ENCODE measurements at places on chromosomes 16 and 17. TPM values are rescaled to one million over a fixed set of nuclear protein-coding genes. Genes with fewer than 3 reads are reported as not detected.

- no peak for DNase-seq
Observed at GRCh38 chr16:22264786-22265185, 32.4 kb upstream of the POLR3E start.

Gene KRT32
- not detected for total RNA-seq

DNA sequence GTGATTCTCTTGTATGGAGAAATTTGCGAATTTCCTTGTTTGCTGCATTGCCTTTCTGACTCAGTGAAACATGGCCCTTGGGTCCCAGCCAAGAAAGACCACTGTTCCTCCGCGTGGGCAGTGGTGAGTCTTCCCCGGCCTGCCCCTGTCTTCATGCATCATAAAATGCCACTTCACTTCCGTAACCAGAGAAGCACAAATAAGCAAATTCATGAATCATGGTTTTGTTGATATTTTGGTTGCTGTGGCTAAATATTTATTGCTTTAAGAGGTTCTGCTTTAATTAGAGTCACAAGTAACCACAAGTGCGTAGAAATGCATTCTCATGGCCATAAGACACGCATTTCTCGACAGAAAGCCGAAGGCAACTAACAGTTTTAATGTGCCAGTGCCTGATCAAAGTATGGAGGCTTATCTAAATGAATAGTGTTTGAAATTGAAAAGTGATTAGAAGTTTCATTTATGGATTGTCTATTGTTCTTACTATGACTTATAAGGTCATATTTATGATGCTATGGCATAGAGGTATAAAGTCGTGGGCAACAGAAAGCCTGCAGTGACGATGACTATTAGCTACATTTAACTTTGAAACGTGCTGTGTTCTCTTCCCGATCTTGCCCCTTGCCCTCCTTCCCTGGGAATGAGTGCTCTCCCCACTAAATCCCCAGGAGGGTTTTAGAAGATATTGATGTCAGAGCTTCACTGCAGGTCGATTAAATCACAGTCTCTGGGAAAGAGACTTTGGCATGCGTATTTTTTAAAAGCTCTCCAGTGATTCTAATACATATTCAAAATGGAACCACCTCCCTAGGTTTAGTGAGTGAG lies 76.0 kb downstream of the WIPI1 start:
- DNase-seq: peak; percentile 85

Gene TSPAN10
- 0.14 TPM for total RNA-seq

Gene GCGR
- not detected for total RNA-seq

Gene LYRM9
- total RNA-seq: 2.9 TPM

DNA sequence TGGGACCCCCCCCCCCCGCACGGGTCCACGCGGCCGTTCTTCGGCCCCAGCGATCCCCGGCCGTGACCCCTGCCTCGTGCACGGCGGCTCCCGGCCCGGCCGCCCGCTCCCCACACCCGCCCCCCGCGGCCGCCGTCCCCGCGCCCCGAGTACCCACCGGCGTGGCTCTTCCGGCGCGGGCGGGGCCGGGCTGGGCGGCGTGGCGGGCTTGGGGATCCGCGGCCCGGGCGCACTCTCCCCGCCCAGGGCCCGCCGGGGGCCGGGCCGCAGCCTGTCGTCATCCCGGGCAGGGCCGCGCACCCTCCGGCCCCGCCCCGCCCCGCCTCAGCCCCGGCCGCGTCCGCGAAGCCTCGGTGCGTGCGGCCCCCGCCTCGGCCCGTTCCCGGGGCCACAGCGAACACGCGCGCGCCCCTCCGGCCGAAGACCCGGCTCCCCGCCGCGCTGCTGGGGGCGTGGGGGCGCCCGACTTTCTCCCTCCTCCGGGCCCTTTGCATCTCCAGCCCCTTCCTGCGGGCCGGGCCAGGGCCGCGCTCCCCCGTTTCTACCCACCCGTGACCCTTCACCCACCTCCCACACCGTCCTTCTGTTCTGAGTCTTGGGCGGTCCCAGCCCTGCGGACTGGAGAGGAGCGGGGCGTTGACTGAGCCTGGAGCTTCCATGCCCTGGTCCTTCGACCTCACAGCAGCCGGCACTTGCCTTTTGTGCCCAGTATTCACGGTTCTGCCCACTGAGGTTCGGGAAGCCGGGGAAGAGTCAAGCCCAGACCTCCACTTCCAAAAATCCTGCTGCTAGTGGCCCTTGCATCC lies 840 bp downstream of the MYO1C start:
- DNase-seq: no peak

Gene OR1D2
- total RNA-seq: not detected

Gene NPW
- 0.46 TPM for total RNA-seq

- DNase-seq: no peak
Observed at GRCh38 chr17:44280392-44280937, 12.5 kb upstream of the SLC4A1 start.

GRCh38 chr17:74240618-74241205 lies 27.3 kb downstream of the TTYH2 start:
- DNase-seq: no peak

DNA sequence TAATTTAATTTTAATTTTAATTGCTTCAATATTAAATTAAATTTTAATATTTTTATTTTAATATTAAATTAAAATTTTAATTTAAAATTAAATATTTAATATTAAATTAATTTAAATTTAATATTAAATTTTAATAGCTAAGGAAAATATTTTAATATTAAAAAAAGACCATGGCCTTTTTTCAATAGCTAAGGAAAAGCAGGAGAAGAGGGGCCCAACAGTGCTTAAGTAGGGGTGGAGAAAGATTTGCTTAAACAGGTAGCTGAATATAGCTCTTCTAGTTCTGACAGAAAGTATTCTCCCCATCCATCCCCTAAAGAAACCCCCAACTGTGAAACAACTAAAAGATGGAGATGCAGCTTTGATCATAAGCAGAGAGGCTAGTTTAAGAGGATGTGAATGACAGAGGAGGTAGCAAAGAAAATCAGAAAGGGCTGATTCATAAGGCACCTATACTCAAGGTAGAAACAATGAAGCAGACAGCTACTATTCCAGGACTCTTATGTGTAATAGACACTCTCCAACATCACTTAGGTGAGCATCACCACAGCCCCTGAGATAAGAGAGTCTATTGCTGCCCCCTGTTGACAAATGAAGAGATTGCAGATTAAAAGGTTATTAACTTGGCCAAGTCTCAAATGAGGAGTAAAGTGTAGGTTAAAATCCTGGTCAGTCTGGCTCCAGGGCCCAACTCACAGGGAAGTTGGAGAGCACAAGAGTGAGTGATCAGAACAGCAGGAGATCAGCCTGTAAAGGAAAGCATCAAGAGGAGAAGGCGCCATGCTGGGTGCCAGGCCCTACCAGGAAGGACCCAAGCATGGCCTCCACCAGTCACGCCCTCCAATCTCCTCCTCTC lies 7.8 kb upstream of the RNASEK start:
- no peak for DNase-seq

GRCh38 chr17:75917141-75917916 lies 12.6 kb upstream of the MRPL38 start:
- no peak for DNase-seq

- DNase-seq: no peak
Observed at GRCh38 chr17:35548978-35549377, 11.5 kb upstream of the SLFN12L start.

Gene MCRIP2
- 70.3 TPM for total RNA-seq

- DNase-seq: no peak
Observed at GRCh38 chr17:41171886-41172285, 3.9 kb upstream of the KRTAP4-3 start.

- no peak for DNase-seq
Observed at GRCh38 chr16:27444470-27444869, 42.5 kb downstream of the IL21R start.

Gene C16orf78
- not detected for total RNA-seq

GRCh38 chr17:752620-753219 lies 656 bp upstream of the GEMIN4 start:
- no peak for DNase-seq

Gene SLC5A11
- not detected for total RNA-seq

DNA sequence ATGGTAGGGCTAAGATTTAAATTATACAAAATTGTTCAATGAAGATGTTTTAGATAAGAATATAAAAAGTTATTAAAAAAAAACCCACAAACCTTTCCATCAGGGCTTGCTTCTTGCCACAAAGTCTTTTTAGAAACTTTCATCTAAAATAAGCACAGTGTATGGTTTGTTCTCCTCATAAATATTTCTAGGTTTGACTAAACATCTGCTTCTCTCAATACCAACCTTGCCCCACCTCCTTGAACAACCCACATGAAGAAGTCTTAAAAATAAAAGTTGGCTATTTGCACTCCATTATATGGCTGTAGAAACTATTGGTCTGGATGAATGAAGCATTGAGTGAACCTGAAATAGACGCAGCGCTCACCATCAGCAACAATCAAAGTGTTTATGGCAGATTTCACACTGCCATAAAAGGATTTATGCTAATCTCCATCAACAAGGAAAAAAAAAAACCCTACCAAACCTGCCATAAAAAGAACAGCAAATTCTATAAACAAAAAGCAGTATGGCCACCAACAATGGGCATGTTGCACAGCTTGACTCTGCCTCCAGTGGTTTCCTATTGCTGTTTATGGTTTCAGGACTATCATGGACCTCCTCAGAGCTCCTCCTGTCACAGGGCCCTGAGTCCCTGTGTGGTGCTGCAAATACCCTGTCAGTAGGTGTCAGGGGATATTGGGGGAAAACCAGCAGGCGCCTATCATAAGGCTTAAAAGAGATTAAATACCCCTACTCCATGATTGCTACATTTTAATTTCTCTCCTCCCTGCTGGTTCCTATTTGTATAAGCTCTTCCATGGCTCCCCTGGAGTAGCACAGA lies 37.6 kb downstream of the SNX11 start:
- DNase-seq: no peak

Gene BRIP1
- 12.6 TPM for total RNA-seq

DNA sequence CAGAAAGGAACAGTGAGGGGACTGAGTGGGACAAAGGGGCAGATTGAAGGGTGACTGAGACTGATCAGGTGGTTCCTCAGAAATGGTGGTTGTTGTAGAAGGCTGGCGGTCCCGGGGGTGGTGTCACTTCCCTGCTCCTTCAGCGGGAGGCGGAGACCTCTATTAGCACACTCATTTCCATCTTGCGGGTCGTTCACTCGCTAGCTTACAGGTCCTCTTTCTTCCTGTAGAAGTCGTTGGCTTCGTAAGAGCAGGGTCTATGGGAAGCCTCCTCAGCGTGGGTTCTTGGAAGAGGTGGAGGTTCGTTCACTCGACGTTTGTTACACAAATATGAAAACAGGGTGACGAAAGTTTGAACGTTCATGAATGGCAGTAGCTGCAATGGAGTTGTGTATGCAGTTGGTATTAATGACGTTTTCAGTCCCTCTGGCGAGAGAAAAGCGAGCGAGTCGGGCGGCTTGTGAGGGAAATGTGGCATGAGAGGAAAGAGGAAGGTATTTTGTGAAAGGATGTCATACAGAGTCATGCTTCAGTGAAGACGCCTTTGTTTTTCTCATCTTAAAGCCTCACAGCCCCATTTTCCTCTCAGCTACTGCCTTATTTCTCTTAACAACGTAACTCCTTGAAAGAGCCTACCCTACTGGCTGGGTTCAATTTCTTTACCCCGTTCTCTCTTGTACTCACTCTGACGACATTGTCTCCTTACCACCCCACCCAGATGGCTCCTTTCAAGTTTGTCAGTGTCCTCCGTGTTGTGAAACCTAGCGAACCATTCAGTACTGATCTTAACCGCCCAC lies 667 bp downstream of the EFCAB13 start:
- no peak for DNase-seq

DNA sequence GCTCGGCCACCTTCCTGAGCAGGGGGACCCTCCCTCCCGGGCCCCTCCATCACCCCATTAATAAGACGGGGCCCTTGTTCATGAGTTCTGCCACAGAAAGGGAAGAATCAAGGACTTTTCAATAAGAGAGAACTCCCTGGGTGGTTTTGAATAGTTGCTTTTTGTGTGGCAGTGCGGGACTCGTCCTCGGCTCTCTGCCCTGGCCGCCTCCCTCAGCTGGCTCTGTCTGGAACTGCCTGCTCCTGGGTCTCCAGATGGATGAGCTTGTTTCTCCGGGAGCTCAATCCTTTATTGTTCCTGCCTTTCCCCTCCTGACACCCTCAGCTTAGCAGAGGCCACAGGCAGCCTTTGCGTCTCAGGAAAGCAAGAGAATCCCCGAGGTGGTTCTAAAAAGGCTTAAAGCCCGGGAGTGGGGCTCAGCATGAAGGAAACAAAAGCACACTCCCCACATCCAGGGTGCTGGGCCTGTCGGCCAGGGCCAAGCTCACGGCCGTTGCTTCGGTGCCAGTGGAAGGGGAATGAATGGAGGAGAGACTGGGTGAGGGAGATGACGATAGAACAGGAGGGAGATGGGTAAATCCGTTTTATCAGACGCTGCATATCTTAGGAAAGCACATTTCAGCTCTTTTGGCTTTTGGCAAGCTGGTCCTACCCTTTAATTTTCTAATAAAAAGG lies 60.2 kb downstream of the RAI1 start:
- no peak for DNase-seq

DNA sequence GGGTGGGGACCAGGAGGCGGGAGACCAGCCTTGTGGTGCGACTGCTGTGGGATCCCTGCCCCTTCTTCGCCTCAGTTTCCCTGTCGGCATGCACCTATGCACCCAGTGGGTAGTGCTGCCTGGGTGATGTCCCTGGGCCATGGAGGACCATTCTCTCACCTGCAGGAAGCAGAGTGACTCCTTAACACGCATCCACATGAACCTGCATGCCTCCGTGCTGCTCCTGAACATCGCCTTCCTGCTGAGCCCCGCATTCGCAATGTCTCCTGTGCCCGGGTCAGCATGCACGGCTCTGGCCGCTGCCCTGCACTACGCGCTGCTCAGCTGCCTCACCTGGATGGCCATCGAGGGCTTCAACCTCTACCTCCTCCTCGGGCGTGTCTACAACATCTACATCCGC lies 25.2 kb downstream of the ADGRG5 start:
- DNase-seq: no peak

DNA sequence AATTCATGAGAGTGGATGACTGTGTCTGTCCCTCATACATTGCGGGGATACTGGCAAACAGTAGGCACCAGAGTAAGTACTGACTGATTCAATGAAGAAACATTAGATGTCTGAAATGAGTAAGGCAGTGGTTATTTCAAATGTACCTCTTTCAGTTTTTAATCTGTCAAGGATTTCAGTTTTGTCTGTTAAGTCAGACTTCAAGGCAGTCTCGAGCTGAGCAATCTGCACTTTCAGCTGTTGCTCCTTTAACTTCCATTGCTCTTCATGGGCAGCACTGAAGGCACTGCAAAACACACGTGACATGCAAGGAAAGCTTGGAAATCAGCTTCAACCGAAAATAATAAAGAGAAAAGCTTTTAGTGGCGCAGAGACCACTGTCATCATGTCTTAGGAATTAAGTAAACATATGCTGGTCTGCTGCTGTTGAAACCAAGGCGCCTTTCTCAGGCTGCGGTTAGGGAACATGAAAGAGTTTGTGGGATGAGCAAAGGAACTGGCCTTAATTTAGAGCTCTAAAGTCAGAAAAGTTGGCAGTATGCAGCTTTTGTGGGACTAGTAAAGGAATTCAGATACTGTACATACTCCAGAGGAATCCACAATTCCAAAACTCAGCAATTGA lies 38.8 kb downstream of the RPGRIP1L start:
- no peak for DNase-seq

Gene KRT17
- 20.8 TPM for total RNA-seq
